ENCODE measurements at places on chromosomes 13 and 19.
A peak's percentile ranks its signal among the peaks of the same experiment; 100 is the strongest.

DNA sequence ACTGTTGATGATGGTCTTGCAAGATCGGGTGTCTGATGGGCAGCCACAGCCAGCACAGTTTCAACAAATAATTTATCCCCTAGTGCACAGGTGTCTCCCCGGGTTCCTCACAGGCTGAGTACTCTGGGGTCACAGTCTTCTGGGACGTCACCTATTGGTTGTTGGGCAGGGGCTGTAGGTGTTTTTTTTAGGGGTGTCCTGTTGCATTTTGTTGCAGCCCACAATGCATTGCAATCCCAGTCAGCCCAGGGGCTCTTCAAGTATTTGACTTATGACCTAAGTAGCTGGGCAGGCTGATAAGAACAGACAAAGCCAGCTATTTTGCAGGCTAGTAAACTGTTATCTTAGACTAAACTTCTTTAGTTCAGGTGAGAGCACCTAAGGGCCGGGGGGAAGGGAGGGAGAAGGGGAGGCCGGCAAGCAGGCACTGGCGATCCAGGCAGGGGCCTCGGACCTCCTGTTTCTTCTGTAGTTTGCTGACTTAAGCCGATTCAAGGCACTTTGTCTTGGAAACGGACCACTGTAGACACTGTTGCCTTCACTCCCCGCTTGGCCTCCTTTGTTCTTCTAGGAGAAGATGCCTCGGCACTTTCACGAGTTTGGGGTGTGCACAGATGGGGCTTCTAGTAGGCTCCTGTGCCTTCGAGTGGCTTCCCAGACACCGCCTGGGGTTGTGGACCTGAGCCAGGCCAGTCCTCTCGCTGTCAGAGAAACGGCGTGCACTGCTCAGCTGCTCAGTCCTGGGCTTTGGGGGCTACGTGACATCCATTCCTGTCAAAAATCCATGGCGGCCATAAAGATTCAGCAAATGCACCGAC lies 33.9 kb upstream of the GRTP1 start:
- DNase-seq: no peak

DNA sequence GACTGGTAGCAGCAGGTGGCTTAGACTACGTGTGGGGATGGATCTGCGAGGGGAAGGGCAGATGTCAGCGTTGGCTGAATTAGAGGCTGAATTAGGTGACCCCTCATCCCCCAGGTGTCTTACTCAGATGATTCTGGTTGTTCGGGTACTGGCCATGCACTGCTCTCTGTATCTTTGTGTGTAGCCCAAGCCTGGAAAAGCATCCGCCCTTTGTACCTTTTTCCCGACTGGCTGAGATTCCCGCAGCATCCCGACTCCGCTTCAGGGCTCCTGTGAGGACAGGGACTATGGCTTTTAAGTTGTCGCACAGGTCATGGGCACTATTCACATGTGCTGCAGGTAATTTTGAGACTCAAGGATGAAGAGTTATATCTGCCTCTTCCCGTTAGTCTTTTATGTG lies 7.2 kb downstream of the TFDP1 start:
- DNase-seq: no peak

GRCh38 chr13:100917011-100917410 lies 242.4 kb upstream of the TMTC4 start:
- no peak for DNase-seq

DNA sequence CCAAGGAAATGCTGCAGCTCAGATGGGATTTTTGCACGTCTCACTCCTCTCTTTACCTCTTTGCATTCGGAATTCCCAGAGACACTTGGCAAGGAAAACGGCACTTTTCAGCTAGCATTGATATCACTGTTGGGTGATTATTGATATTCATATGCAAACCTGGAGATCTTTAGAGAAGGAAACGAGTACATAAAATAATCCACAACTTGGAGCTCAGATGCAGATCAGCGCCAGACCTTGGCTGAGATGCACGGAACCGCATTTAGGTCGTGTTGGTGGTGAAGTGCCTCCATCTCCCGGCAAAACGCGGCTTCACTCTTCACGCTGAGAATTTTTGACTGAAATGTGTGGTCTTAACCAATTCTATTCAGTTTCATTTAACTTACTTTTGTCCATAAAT lies 77.2 kb upstream of the ARHGEF7 start:
- DNase-seq: no peak

GRCh38 chr19:41904118-41904870 lies 21.3 kb downstream of the ARHGEF1 start:
- DNase-seq: no peak

DNA sequence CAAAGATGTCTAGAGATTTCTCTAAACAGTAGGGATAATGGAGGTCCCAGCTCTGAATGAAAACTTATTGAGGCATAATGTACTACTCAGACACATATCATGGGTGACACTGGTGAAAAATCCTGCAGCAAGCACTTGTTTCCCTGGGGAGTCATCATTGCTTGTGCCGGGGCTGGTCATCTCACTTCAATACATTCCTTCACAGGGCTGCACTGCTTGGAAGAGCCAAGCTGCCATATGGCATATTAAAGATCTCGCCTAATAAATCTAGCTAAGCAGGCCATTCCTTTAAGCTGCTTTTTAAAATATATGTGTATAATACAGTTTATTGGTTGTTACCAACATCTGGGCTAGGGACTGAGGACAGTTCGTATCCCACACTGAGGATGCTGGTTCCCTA lies 332.2 kb upstream of the GPC6 start:
- no peak for DNase-seq

DNA sequence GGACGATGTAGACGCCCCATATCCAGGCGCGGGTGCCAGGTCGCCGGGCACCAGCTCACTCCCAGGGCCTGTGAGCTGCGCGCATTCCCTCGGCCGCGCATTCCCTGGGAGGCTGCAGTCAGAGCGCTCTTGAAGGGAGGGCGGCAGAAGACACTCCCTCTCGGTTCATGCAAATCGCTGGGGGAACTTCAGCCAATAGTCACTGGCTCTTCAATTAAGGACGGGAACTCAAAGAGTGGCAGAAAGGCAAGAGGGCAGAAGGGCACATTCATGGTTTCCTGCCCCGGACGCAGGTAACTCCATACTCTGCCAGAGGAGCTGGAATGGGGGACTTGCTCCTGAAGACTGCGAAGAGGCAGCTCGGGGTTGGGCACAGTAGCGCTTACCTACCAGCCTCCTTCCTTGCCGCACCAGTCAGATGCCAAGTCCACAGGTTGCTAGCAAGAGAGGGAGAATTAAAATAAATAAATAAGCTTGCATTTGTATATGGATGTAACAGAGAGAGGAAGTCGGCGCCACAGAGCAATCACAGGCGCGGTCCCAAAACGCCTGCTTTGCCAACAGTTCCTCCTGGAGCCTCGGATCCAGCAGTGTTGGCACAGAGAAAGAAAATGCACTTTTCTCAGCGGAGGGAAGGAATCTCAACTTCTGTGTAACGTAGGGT lies 459 bp downstream of the PCDH20 start:
- peak; percentile 29 for DNase-seq

- DNase-seq: no peak
Measured at GRCh38 chr19:4380254-4380727, 20.1 kb downstream of the SH3GL1 start.

GRCh38 chr13:30572859-30573275 lies 44.9 kb upstream of the USPL1 start:
- DNase-seq: no peak

DNA sequence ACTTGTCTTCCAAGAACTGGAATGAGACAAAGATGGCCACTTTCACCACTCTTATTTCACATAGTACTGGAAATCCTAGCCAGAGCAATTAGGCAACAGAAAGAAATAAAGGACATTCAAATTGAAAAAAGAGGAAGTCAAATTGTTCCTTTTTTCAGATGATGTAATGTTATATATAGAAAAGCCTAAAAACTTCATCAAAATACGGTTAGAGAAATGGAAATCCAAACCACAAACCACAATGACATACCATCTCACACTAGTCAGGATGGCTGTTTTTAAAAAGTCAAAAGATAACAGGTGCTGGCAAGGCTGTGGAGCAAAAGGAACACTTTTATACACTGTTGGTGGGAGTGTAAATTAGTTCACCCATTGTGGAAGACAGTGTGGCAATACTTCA lies 113.3 kb upstream of the SPRY2 start:
- no peak for DNase-seq

- no peak for DNase-seq
Measured at GRCh38 chr13:28805193-28805819, 14.8 kb upstream of the MTUS2 start.

- no peak for DNase-seq
Measured at GRCh38 chr13:109204657-109205056, 575.2 kb downstream of the MYO16 start.

- no peak for DNase-seq
Measured at GRCh38 chr13:81480634-81481033, 1139.7 kb upstream of the SPRY2 start.

DNA sequence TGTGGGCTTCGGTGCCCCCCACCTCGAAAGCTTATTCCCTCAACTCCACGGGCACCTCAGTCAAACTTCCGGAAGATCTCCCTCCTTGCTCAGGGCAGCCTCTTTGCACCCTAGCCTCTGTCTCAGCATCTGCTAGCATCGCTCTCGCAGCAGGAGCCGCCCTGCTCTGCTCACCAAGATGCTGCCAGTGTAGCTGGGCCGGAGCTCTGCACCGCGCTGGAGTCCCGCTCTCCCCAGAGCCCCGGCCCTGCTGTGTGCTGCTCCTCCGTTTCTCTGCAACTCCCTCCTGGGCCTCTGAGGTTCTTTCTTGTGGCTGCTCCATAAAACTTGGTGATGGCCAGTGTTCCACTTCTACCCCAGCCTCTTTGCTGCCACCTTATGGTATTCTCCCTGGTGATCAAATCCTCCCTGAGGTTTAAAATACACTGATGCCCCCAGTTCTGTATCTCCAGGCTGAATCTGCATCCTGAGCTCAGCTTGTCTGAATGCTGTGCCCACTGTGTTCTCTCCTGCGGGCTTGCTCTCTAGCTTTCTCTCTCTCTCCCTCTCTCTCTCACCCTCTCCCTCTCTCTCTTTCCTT lies 198.0 kb downstream of the UQCRFS1 start:
- no peak for DNase-seq

- peak; percentile 7 for DNase-seq
Measured at GRCh38 chr13:104318121-104318520, 1251.9 kb upstream of the SLC10A2 start.
